Esophagus squamous epithelium (tissue), 5 donors: ENCODE measurements at places on chromosomes 12 and 14. TPM values are rescaled to one million over a fixed set of nuclear protein-coding genes. Genes with fewer than 3 reads are reported as not detected.

DNA sequence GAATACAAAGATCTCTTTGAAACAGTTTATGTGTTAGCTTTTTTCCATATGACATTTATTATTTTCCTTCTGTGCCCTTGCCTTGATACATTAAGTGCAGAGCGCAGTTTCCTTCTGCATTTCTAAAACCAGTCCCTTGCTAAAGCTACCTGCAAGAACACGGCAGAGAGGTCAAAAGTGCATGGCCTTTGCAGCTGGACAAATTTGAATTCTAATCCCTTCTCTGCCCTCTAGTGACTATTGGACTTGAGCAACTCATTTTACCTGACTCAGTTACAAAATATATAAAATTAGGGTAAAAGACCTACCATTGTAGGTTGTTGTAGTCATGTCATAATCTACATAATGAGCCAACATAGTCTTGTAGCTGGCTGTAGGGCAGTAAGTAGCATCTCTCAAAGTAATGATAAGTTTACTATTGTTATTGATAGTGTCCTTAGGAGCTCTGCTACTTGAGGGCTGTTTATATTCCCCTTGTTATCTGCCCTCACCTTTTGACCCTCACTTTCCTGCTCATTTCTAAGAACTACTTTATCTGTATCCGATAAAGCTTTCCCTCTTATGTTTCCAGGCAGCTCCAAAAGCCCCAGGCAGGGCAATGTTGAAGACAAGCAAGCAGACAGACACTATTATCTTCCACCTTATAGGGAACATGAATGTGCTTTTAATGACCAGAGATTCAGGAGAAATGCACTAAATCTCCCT lies 120.0 kb upstream of the PDZRN4 start:
- no peak overlapping the region for H3K27ac ChIP-seq
- no peak overlapping the region for H3K4me3 ChIP-seq
- H3K27me3 ChIP-seq: no peaks in the 10 kb centered on the region
- H3K4me1 ChIP-seq: no peaks in the 10 kb centered on the region
- DNase-seq: no peak

- H3K27ac ChIP-seq: no peak overlapping the region
- DNase-seq: no peak
- no peaks in the 10 kb centered on the region for H3K36me3 ChIP-seq
- H3K4me3 ChIP-seq: no peak overlapping the region
- H3K4me1 ChIP-seq: no peaks in the 10 kb centered on the region
- no peaks in the 10 kb centered on the region for H3K27me3 ChIP-seq
These were observed 294.5 kb downstream of the KSR2 start for GRCh38 chr12:117674313-117674712.

GRCh38 chr12:39989501-39989900 lies 116.4 kb downstream of the SLC2A13 start:
- no peak overlapping the region for H3K4me3 ChIP-seq
- H3K36me3 ChIP-seq: no peaks in the 10 kb centered on the region
- no peak for DNase-seq
- H3K27me3 ChIP-seq: no peaks in the 10 kb centered on the region
- H3K27ac ChIP-seq: no peak overlapping the region

GRCh38 chr12:111163422-111163821 lies 205.5 kb downstream of the PHETA1 start:
- no peaks in the 10 kb centered on the region for H3K4me1 ChIP-seq
- no peak overlapping the region for H3K4me3 ChIP-seq
- H3K27me3 ChIP-seq: no peaks in the 10 kb centered on the region
- H3K36me3 ChIP-seq: no peaks in the 10 kb centered on the region
- no peak overlapping the region for H3K27ac ChIP-seq
- no peak for DNase-seq

DNA sequence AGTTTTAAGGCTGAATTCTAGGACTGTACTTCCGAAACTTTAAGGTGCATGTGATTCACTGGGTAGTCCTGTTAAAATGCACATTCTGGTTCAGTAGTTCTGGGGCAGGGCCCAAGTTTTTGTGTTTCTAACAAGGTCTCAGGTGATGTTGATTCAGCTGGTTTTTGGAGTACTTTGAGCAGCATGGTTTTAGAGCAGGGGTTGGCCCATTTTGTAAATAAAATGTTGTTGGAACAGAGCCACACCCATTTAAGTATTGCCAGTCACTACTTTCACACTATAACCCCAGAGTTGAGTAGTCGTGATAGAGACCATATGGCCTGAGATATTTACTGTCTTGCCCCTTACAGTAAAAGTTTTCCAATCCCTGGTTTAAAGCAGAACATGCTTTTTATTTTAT lies 111.3 kb downstream of the SYNE2 start:
- H3K36me3 ChIP-seq: no peaks in the 10 kb centered on the region
- H3K27me3 ChIP-seq: no peaks in the 10 kb centered on the region
- H3K27ac ChIP-seq: no peak overlapping the region
- H3K4me3 ChIP-seq: no peak overlapping the region
- no peaks in the 10 kb centered on the region for H3K4me1 ChIP-seq
- no peak for DNase-seq

DNA sequence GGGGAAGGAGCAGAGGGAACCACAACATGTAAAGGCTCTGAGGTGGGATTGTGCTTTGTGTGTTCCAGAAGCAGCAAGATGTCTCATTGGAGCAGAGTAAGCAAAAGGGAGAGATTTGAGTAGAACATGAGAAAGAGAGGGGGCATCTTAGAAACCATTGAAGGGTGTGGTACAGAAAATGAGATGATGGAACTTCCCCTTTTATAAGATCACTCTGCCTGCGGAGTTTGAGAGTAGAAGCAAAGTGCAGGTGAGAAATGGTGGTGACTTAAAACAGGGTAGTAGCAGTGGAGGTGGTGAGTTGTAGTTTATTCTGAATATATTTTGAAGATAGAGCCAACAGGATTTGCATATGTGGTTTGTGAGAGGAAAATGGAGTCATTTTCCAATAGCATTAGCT lies 56.0 kb downstream of the FBXO34 start:
- no peak for DNase-seq
- H3K27me3 ChIP-seq: no peaks in the 10 kb centered on the region
- H3K36me3 ChIP-seq: no peaks in the 10 kb centered on the region
- H3K4me1 ChIP-seq: no peaks in the 10 kb centered on the region
- H3K27ac ChIP-seq: no peak overlapping the region
- H3K4me3 ChIP-seq: no peak overlapping the region

DNA sequence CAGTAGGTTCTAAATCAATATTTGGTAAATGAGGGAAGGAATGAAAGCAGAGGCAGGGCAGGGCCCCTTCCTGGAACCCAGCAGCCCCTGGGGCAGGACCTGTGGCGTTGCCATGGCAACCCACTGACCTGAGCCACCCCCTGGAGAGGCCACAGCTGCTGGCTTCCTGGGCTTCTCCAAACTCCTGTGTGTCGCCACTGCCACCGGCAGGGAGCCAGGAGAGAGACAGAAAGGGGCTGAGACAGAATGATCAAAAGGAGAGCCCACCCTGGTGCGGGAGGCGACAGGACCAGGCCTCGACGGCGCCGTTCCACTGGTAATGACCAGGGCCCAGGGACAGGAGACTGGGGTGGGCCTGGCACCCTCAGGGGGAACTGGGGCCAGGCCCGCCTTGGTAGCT lies 18.2 kb downstream of the RFX4 start:
- H3K4me3 ChIP-seq: no peak overlapping the region
- H3K27ac ChIP-seq: no peak overlapping the region
- H3K4me1 ChIP-seq: no peaks in the 10 kb centered on the region
- H3K27me3 ChIP-seq: peaks cover 64% of the 10 kb centered on the region
- H3K36me3 ChIP-seq: no peaks in the 10 kb centered on the region

- no peaks in the 10 kb centered on the region for H3K4me1 ChIP-seq
- peaks cover 9% of the 10 kb centered on the region for H3K27me3 ChIP-seq
- H3K36me3 ChIP-seq: no peaks in the 10 kb centered on the region
These were observed 37.5 kb upstream of the CIT start for GRCh38 chr12:119914666-119915065.

DNA sequence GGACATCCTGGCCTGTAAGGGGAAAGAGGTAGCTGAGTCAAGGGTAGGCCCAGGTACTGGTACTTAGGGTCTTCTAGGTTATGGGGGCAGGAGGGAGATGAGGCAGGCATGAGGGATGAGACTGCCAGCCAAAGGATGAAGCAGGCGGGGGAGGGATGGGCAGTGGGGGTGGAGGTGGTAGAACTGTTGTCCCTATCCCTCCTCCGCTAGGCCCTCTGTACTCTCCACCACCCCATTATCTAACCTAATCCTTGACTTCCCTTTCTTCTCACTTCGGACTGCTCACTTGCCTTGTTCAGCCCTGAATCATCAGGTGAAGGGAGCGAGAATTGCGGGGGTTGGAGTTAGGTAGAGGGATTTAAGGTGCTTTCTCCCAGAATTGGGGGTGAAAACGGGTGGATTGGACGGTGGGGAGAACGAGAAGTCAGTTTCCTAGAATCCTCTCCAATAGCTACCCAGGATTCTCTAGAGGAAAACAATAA lies 562 bp downstream of the PAN2 start:
- no peaks in the 10 kb centered on the region for H3K27me3 ChIP-seq
- peak overlapping the region; percentile 88 for H3K27ac ChIP-seq
- H3K4me1 ChIP-seq: peaks cover 7% of the 10 kb centered on the region
- H3K36me3 ChIP-seq: no peaks in the 10 kb centered on the region
- DNase-seq: no peak
- peak overlapping the region; percentile 63 for H3K4me3 ChIP-seq

DNA sequence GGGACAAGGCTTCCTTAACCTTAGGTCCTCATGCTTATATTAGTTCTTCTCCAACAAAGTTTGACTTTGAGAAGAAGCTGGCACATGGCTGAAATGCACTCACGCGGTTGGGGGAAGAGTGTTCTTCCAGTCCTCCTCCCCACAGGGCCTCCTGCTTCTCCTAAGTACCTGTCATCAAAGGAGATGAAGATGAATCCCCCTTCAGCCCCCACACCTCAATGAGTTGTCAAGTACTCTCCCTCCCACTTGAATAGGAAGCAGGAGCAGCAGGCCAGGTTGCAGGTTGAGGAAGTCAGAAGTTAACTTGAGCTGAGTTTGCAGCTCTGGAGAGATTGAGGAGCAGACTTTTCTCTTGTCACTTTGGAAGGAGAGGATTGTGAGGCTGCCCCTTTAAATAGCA lies 2.9 kb upstream of the PDE1B start:
- no peak for DNase-seq
- H3K27ac ChIP-seq: no peak overlapping the region
- H3K4me1 ChIP-seq: peaks cover 15% of the 10 kb centered on the region

LIN52 gene
- 8.9 TPM for total RNA-seq

MYBPC1 gene
- not detected for total RNA-seq

ENTPD5 gene
- total RNA-seq: 11.5 TPM

FSCB gene
- total RNA-seq: not detected
